Activated CD4-positive, CD25-positive, alpha-beta regulatory T cell treated with anti-CD3 and anti-CD28 coated beads, Interleukin-2, amount 50 U/mL, for 16 hours (primary cell): ENCODE measurements at places on chromosomes 12 and 14.

GRCh38 chr12:116839287-116839830 lies 41.9 kb downstream of the HRK start:
- no peak for DNase-seq

DNA sequence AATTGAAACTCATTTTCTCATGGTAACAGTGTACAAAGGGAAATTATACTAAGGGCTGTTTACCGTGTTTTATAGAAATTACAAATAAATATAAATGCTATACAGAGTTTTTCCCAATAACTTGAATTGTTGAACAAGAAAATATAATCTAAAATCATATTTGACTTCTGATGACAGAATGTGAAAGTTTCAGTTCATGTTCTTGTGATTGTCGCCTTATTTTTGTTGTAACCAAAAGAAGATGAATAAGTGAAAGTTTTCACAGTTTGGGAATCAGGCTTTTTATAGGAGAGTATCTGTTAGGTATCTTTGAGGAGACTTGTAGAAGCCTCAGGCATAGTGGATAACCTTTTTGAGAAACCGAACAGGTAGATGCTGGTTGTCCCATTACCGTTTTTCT lies 28.1 kb downstream of the ANO6 start:
- no peak for DNase-seq

DNA sequence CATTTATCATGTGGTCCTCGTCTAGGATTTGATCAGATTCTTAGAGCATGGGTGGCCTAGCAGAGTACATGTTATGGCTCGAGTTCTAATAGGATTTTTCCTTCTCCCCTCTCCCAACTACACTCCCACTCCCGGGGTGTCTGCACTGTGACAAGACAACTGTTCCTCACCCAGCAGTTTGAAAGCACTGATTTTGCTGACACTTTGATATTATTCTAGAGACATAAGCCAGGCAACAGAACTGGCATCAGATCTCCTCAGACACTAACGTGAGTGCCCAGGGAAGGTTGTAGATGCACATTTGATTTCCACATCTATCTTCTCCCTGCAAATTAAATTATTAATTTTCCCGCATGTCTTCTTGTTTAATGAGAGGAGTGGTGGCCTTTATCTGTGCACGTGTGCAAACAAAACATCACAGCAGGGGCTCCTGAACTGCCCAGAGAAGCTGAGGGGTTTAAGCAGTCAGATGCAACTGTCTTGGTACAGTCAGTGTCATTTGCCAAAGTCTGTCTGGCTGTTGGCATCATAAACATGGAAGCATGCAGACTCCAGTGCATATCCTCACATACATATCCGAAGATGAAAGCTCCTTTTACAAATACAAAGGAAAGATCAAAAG lies 491.8 kb downstream of the NPAS3 start:
- no peak for DNase-seq

DNA sequence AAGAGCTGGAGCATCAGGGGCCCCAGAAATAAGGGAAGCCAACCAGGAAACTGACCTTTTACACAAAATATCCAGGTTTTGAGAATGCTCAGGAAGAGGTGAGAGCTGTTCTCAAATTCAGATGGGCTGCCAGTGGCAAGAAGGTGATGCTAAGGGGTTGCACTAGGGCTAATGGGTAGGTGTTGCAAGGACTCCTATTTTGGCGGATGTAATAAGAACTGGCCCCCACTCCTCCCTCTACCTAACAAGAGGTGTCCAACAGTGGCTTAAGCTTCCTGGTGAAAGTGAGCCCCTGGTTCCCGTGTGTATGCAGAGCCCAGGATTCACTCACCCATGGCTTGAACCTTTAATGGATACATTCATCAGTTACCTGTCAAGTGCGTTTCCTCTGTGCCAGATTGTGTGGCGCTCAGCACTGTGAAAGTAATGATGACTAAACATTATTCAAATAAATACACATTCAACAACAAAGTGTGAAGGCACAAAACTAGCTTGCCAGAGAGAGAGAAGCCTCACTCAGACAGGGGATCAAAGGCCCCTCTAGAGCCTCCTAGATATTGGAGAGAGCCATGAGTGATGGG lies 705 bp upstream of the CHGA start:
- no peak for DNase-seq

- no peak for DNase-seq
Measured at GRCh38 chr12:1488908-1489381, 105.4 kb downstream of the FBXL14 start.

DNA sequence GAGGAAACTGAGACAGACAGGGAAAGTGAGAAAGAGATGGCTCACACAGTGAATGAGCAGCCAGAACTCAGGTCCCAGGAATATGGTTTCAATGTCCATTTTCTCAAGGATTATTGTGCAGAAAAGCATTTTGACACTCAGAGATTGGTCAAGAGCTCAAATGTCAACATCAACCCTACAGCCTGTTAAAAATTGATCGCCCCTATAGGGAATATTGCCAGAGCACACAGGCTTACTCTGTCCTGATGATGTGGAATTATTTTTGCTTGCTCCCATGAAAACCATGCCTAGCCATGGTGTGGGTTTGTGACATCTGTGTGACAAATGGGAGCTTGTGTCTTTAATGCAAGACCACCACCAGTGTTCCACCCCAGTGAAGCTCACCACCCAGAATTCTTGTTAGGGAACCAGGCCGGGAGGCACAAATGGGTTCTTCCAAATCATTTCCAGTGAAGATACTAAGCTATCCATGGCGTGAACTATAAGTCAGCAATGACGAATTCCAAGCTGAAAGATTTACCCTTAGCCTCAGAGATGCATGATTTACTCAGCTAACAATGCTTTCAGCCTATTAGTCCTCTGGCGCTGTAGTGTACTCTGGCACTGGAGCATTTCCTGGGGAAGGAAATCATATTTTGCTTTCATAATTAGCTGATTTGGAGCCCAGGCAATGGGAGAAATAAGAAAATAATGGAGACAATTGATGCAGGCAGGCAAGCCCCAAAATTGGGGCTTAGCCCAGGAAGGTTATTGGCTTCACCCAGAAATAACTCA lies 1188.2 kb upstream of the TMEM132C start:
- DNase-seq: no peak

DNA sequence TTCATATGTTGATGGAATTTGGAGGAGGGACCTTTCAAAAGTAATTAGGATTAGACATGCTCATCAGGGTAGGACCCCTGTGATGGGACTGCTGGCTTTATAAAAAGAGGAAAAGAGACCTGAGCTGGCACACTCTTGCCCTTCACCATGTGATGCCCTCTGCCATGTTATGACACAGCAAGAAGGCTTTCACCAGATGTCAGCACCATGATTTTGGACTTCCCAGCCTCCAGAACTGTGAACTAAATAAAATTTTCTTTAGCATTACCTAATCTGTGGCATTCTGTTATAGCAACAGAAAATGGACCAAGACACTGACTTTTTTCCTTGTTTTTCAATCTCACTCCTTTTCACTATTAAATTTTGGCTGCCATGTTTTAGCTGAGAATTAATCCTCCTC lies 105.0 kb upstream of the TMPO start:
- DNase-seq: no peak

GRCh38 chr12:56695327-56696101 lies 7.4 kb upstream of the PTGES3 start:
- DNase-seq: no peak

DNA sequence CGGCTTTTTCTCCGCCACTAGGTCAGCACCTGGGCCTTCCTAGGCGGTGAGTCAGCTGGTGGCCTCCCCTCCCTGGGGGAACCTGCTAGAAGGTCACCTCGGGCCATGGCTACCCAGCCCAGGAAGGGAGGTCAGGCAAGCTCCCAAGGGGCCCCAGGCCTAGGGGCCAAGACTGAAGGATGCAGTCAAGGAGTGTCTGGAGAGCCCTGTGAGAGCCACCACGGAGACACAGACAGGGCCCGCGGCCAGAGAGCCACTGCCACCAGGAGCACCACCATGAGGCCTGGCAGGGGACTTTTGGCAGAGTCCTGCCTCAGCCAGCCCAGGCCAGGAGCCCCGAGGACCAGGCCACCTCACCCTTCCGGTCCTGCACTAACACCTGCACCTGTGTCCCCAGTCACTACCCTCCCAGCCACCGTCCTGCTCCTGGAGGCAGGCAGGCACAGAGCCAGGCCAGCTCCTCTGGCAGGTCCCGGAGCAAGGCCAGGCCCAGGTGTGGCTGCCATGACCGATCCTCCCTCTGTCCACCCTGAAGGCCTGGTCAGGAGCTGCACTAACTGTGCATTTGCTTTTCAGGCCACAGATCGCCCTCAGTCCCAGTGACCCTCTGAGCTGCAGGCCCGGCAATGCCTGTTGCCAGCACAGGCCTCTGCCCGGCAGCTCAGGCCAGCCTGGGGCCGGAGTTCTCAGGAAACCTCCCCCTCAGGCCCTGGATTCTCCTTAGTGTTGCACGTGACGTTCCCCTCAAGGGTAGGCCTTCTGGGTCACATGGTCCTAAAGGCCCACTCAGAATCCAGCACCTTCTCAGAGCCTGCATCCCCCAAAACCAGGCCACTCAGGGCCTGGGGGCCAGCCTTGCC lies 6.9 kb downstream of the PHETA1 start:
- DNase-seq: no peak

DNA sequence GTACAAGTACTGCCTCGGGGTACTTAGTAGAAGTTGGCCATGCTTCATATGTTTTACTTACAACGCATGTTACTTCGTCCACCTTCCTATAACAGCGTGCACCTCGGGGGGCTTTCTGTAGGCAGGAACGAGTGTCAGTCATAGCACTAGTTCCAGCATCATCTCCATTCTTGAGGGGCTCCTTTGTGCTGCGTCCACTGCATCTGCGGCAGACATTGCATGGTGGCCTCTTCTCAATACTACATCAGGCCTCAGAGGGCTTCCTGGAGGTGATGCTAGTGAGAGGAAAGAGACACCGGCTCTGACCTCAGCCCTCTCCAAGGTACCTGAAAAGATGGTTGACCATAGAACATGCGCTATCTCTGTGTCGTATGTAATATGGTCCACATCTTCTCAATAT lies 121.2 kb upstream of the RTL1 start:
- no peak for DNase-seq

- no peak for DNase-seq
Measured at GRCh38 chr12:92133795-92134637, 11.6 kb downstream of the BTG1 start.

GRCh38 chr14:52064174-52064573 lies 4.7 kb downstream of the NID2 start:
- DNase-seq: no peak

- DNase-seq: no peak
Measured at GRCh38 chr14:76770521-76771436, 9.5 kb downstream of the VASH1 start.

GRCh38 chr12:18008642-18009041 lies 81.4 kb downstream of the RERGL start:
- no peak for DNase-seq

DNA sequence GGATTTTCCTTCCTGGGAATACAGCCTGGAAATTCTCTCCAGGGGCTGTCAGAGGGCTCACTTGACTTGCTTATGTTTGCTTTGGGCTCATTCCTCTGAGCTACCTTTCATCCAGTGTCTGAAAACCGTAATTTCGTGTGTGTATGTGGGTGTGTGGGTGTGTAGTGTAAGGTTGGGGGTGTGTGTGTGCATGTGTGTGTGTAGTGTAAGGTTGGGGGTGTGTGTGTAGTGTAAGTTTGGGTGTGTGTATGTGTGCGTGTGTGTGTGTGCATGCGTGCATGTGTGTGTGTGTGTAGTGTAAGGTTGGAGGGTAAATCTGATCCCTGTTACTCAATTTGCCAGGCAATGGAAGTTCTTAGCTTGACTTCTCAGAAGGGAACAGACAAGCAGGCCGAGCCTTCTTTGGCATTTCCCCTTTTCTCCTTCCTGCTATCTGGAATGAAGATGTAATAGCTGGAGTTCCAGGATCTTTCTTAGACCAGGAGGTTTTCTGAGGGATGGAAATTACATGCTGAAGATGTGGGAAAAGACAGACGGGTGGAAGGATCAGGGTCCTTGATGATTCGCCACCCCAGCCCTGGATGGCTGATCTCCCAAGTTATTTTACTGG lies 15.5 kb upstream of the BEGAIN start:
- no peak for DNase-seq

GRCh38 chr14:48974994-48975393 lies 611.2 kb downstream of the RPS29 start:
- DNase-seq: no peak

- DNase-seq: no peak
Measured at GRCh38 chr14:54132496-54132895, 175.9 kb upstream of the BMP4 start.

DNA sequence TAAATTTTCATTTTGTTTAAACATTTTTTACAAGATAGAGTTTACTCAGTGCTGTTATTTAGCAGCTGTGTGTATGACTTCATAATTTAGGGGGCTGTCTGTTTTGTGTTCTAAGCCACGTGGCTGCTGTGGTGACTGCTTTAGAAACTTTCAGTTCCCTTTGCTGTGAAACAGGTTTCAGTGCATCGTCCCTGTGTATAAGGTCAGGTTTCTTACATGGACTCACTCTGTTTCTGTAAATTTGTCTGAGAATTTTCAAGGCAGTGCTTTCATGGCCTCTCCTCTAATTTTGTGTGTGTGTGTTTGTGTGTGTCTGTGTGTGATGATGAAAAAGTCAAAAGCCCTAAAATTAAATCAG lies 32.4 kb downstream of the BICD1 start:
- no peak for DNase-seq

DNA sequence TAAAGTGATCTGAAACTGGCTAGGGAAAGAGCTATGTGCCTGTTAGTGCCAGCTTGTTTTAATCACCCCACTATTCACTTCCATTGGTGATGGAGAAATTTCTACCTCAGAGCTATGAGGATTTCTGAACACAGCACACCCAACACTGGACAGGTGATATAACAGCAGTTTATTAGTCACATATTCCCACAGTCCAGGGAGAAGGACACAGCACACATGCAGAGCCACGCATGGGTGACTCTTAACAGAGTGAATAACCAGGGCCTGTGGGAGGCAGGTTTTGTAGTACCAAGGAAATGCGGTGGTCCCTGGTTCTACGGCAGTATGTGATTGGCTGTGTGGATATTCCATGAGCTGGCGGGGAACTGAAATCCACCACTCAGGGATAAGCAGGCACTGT lies 455.1 kb downstream of the BTG1 start:
- DNase-seq: no peak

GRCh38 chr12:63302269-63302940 lies 151.4 kb upstream of the AVPR1A start:
- no peak for DNase-seq
